ENCODE measurements at places on chromosomes 12 and 14.

- DNase-seq, result no peak
Observed at GRCh38 chr12:40010899-40011774, 94.7 kb downstream of the SLC2A13 start.

DNA sequence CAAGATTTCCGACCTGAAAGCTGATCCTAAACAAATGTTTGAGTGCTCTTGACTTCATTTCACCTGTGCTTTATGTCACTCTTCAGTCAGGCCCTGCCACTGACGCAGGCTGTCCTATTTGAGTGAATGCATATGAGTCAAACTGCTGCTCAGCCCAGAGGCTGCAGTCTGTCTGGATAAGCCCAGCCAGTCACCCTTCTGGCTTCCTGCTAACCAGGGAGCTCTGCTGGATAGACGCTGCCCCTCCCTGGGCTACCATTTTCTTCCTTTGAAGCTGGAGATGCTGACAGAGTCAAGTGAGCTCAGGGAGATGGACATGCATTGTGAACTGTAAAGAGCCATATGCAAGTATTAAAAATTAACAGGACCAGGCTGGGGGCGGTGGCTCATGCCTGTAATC is 5.1 kb upstream of the TUNAR start:
- no peak for DNase-seq

DNA sequence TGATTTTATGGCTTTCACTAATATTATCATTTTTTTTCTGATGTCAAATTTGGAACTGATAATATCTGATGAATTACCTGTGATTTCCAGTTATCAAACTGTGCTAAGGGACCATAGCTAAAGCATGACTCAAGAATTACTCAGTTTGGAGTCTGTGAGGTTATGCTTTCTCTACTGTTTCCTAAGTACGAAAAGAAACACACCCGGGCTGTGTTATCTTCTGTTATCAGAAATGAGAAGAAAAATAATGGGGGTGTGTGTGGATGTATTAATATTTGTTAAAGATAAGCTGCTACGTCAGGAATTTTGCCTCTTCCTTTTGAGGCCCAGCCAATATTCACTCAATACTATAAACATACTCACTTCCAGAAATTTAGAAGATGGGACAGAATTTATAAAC is 1401.9 kb upstream of the FLRT2 start:
- no peak for DNase-seq

GRCh38 chr12:44000309-44000952 is 164.6 kb downstream of the TMEM117 start:
- no peak for DNase-seq
